Activated CD4-positive, alpha-beta T cell treated with anti-CD3 and anti-CD28 coated beads, Interleukin-2, amount 10 ng/mL, durations not matched to agents 7 days and 5 days (primary cell): ENCODE measurements at places on chromosomes 4 and X.

- no peak for DNase-seq
Observed at GRCh38 chr4:61079976-61080375, 120.2 kb upstream of the ADGRL3 start.

- no peak for DNase-seq
Observed at GRCh38 chrX:9131066-9131465, 97.1 kb upstream of the FAM9B start.

- DNase-seq = no peak
Observed at GRCh38 chr4:141463678-141464077, 172.7 kb upstream of the IL15 start.

GRCh38 chr4:22192084-22192511 lies 243.5 kb upstream of the KCNIP4 start:
- no peak for DNase-seq

DNA sequence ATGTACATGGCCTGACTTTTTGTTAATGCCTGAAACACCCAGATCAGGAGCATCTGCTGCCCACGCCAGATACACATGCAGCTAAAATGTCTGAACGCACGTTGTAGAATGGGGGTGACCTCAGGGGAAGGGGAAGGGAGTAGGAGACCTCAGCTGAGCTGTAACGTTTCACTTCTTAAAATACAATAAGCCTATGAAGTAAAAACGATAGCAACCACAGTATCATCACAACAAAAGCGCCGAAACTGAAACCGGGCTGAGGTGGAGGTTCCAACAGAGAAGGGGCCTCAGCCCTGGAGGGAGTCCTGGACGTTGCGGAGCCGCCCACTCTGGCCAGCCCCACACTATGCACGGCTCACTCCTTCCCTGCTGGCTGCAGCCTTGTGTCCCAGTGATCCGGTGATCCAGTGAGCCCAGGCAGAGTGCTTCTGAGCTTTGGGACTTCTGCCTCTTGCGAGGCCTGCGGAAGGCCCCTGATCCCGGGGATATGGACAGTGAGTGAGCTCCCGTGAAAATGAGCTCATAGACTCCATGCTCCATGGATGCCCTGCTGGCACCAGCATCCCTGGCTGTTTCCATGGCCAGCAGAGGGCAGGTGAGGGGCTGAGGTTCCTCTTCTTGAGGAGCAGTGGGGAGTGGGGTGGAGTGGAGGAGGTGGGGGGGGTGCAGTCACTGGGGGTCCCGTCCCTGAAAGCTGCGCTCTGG lies 52.0 kb downstream of the HMX1 start:
- DNase-seq = no peak

GRCh38 chr4:164819366-164819765 lies 57.6 kb upstream of the APELA start:
- DNase-seq = no peak

GRCh38 chr4:89303814-89304388 lies 3.7 kb downstream of the GPRIN3 start:
- no peak for DNase-seq

- DNase-seq = no peak
Observed at GRCh38 chr4:4420421-4420820, 33.5 kb downstream of the NSG1 start.

DNA sequence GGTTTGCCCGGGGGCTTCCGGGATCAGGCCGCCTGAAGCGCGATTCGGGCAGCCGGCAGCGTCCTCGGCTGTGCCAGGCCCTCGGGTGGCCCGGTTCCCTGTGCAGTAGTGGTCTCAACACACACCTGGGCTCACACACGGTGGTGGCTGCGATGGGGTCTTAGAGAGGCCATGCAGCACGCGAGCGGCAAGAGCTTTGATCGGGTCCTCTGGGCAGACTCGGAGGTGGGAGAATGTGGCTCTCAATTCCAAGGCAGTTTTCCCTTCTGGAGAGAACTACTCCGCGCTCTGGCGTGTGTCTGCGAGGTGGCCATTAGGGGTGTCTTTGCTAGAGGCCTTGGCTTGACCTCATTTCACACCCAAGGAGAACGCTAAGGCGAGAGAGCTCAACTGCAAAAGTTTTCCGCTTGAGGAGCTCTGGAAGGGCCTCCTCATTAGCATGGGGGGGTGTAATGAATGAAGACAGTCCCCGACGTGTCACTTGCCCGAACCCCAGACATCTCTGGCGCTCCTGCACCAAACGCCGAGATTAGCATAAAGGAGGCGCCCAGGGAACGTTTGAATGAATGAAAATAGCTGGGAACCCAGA lies 771 bp upstream of the RBPJ start:
- peak; percentile 42 for DNase-seq

DNA sequence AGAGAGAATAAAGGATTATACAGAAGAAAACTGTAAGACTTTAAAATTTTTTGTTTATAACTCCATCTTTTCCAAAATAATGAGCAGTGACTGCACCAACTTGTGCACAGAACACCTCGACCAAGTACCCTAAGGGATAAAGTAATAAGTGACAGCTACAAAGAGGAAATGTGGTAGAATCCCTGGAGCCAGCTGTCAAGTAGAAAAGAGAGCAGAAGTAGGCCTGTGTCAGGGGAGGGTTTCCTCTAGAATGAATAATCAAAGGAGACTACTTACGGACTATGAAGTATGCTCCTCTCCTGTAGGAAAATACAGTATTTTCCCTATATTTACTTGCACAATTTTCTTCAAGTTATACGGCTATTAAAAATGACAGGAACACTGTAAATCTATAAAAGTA lies 1.2 kb downstream of the EIF1AX start:
- DNase-seq = no peak

- no peak for DNase-seq
Observed at GRCh38 chr4:24693636-24694035, 101.7 kb upstream of the SOD3 start.

DNA sequence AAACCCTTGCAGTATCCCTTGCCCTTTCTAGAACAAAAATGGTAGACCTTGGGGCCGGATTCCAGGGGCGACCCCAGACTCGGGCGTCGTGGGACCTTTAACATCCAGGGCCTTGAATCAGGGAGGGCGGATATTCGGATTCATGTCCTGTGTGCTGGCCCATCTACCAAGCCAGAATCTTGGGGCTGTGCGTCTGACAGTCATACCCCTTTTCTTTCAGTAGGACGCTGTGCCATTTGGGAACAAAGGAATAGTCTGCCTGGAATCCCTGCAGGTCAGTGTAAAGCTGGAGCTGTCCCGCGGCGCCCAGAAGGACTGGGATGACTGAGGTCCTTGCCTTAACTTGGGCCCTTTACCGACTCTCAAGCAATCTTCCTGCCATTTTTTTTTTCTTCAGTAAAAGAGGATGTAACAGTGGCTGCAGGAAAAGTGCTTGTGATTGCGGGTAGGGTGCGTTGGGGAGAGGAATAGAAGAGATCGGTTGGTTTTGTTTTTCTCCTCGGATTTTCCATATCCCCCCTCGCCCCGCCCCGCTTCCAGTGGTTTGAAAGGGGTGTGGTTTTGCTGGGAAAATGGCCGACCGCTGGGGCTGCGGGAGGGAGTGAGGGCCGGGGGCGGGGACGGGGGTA lies 518 bp downstream of the ARMCX1 start:
- no peak for DNase-seq

- no peak for DNase-seq
Observed at GRCh38 chr4:3124070-3124767, 49.7 kb downstream of the HTT start.

- DNase-seq = no peak
Observed at GRCh38 chrX:131725001-131725654, 181.3 kb downstream of the OR13H1 start.

DNA sequence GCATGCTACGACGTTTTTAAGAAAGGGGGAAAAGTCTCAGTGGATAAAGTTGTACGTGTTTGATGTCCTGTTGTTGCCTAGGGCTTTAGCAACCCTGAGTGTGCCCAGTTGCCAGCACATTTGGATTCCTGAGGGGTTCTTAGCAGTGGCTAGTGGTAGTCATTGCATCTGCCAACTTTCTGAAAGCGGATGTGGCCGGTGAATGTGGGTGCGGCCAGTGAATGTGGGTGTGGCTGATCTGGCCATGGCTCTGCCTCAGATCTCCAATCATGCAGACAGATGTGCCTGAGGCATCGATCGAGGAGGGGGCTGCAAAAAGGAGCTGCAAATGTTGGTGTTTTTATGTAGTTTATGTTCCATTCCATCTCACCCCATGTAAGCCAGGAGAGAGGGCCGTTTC lies 41.5 kb upstream of the FAT1 start:
- no peak for DNase-seq

GRCh38 chr4:148481636-148482035 lies 39.4 kb upstream of the NR3C2 start:
- no peak for DNase-seq

GRCh38 chr4:27248829-27249228 lies 388.2 kb downstream of the STIM2 start:
- DNase-seq = no peak

DNA sequence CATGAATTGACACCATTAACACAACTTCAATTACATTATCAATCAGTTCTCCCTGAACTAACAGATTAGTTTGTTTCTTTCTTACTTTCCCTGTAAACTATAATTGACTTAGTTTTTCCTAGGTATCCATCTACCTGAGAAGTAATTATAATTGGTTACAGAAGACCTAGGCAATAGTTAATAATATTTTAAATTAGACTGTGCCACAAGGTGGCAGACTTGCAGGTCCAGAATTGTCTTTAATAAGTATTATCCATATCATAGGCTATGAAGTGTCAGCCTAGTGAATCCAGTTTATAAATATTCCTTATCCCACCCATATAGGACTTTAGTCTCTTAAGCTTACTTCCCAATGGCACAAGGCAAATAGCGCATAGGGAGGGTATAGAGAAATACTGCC lies 48.9 kb upstream of the FAM47B start:
- DNase-seq = no peak

- peak; percentile 17 for DNase-seq
Observed at GRCh38 chrX:65451663-65452062, 82.9 kb downstream of the LAS1L start.

- DNase-seq = no peak
Observed at GRCh38 chrX:11655282-11656015, 10.3 kb downstream of the ARHGAP6 start.

DNA sequence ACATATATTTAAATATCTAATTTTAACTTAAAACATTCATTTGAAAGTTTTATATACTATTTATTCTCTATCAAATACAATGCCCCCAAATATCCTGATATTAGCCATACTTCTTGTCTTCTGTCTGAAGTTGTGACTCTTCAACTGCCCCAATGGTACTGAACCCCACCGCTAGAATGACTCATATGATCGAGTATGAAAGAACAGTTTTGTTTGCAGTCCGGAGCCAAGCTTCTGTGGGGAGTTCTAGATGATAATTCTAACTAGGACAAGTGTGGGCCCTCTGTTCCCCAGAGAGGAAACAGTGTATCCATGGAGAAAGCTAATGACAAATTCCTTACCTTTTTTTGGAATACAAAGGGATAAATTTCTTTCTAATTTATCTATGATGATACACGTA lies 24.7 kb upstream of the CT47A1 start:
- no peak for DNase-seq

GRCh38 chr4:38149472-38149996 lies 189.3 kb downstream of the PTTG2 start:
- no peak for DNase-seq

DNA sequence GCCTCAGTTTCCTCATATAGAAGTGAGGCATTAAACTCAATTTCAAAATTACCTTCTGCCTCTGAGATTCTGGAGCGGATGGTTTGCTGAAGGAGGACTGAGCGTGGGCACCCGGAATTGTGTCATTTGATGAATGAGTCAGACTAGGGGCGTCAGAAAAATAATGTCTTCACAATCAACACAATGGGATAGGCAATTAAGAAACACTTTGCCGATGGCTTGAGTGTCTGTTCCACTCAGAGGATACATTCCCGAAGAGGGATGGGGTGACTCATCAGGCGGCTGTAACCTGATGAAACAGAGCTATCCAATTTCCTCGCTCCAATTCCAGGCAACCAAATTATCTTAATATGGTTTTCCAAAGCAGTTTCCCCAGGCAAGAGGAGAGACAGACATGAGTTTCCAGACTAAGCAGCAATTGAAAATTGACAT lies 1.2 kb upstream of the CHRNA9 start:
- DNase-seq = no peak

DNA sequence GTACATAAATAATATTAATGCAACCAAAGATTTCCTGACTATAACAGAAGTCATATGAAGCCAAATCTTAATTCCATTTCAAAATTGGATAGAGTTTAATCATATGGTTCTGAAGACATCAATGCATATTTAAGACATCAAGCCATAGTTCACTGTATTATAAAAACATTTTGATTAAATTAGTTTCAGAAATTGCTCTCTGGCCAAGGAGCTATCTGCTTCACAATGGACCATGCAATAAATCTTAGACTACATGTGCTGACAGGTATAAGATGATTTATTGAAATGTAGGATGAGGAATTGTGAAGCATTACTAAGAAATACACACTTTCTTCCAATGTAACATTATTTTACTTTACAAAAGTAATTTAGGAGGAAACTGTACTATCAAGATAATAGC lies 81.6 kb downstream of the MID1 start:
- DNase-seq = no peak

- no peak for DNase-seq
Observed at GRCh38 chrX:22803353-22803752, 196.4 kb upstream of the DDX53 start.

GRCh38 chr4:86034616-86035015 lies 325.2 kb downstream of the MAPK10 start:
- no peak for DNase-seq

DNA sequence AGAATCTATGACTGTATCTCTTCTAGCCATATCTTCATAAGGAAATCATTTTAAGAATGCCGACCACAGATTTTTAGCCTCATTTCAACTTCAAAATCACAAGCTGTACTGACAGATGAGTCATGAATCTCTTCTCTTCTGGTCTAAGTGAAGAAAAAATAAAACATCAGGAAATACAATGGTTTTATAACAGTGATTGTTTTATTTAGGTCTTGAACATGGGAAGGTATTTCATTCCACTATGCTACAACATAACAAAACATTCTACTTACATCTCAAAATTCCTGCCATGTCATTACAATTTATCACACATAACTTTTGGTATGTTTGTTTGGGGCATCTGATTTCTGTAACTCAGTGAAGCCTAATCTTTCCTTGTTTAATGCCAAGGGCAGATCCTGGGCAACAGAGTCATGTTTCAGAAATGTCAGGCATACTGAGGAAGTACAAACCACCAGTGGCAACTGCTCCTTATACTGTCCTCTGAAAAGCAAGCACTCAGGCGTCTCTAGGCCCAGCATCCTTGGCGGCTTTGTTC lies 325.0 kb downstream of the PDHA2 start:
- DNase-seq = no peak

- peak; percentile 57 for DNase-seq
Observed at GRCh38 chrX:129772796-129773431, 6.8 kb upstream of the SASH3 start.

DNA sequence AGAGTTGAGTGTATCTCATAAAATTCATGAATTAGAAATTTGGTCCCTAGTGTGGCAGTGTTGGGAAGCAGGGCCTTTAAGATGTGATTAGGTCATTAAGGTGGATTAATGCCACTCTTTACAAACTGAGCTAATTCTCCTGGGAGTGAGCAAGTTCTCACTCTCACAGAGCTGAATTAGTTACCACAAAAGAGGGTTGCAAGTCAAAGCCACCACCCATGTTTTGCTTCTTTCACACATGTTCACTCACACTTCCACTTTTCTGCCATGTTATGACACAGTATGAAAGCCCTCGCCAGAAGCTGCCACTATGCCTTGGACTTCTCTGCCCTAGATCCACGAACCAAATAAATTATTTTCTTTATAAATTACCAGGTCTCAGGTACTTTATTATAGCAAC lies 332.1 kb downstream of the ARAP2 start:
- DNase-seq = no peak

GRCh38 chrX:33078273-33078672 lies 133.1 kb downstream of the DMD start:
- DNase-seq = no peak

- DNase-seq = no peak
Observed at GRCh38 chrX:3581609-3582108, 131.8 kb downstream of the PRKX start.
